Parietal lobe (tissue), 2 donors: ENCODE measurements at places on chromosomes 13 and 19. TPM values are rescaled to one million over a fixed set of nuclear protein-coding genes. Genes with fewer than 3 reads are reported as not detected.

Gene ZNF816
- 6.9 TPM for total RNA-seq

Gene LRRC25
- 0.31 TPM for total RNA-seq

Gene CNFN
- total RNA-seq, result not detected

Gene CLC
- total RNA-seq, result not detected

Gene SELENOV
- not detected for total RNA-seq

Gene CDC16
- total RNA-seq, result 98.9 TPM
